Left ventricle myocardium inferior (tissue), 1 donor: ENCODE measurements at places on chromosomes 7 and 10.

GRCh38 chr7:46320956-46321355, 399.9 kb upstream of the IGFBP3 start:
- DNase-seq: no peak

- DNase-seq: no peak
Measured at GRCh38 chr10:99507265-99507664, 25.5 kb upstream of the NKX2-3 start.

- peak; percentile 29 for DNase-seq
Measured at GRCh38 chr7:43905956-43906330, 453 bp downstream of the URGCP start.

GRCh38 chr7:2461268-2462026, 14.8 kb downstream of the GRIFIN start:
- DNase-seq: no peak

- no peak for DNase-seq
Measured at GRCh38 chr7:7051206-7051877, 131.0 kb upstream of the C1GALT1 start.

DNA sequence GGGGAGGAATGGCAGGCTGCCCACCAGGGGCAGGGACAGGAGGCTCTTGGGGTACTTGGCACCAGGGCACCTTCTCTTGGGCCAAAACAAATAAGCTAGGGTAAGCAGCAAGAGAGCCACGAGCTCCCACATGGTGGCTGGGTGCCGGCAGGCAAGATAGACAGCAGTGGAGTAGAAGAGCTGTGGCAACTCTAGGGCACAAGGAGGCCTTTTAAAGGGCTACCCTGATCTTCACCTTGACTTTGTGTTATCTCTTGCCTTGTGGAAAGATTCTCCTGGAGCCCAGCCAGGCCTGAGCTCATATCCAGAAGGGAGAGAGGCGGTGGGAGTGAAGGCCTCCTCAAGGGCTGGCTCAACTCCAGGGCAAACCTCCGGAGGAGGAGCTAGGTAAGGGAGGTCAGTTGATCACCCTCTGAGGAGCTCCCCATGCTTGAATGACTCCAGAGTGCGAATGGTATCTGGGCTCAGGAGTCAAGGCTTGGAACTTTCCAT, at the start of gene CYP17A1:
TSS of gene CYP17A1 (minus strand) at position 184 of the 492 bp plus-strand sequence. CDS start at position 132, 52 bp downstream.
- no peak for DNase-seq

DNA sequence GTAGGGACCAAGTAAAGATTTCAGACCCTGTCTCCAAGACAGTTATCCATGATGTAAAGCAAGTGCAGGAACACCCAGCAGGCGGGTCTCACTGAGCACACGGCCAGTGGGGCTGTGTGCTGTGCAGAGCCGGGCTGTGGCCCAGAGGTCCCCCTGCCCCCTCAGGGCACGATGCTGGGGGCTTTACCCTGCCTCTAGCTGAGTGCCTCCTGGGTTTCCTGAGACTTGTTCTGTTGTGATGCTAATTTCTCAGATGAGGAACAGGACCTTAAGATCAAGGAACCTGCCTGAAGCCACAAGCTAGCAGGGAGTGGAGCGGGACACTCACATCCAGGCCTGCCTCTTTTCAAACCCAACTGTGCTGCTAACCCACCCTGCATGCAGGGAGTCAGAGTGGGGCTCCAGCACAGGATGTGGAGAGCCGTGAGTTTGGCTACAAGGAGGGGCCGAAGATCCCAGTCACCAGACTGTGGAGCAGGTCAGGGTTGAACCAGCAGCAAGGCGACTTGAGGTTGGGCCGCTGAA, 76.1 kb upstream of the LYZL2 start:
- DNase-seq: no peak

GRCh38 chr10:31062856-31063255, 31.2 kb upstream of the ZNF438 start:
- DNase-seq: no peak

DNA sequence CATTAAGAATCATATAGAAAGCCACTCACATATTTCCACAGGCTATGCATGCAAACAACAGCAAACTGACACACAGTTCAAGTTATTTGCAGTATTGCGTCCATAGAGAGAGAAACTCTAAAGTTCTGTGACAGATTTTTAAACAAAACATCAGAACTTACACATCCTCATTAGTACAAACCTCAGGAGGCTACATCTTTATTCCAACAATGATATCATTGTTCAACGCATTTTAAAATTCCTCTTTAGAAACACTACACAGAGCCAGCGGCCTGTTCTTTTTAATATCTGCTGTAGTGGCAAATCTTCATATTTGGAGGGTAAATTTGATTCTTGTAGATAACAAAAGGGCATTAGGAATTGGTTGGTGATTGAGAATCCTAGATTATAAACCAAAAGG, 55.9 kb upstream of the NFE2L3 start:
- DNase-seq: no peak

DNA sequence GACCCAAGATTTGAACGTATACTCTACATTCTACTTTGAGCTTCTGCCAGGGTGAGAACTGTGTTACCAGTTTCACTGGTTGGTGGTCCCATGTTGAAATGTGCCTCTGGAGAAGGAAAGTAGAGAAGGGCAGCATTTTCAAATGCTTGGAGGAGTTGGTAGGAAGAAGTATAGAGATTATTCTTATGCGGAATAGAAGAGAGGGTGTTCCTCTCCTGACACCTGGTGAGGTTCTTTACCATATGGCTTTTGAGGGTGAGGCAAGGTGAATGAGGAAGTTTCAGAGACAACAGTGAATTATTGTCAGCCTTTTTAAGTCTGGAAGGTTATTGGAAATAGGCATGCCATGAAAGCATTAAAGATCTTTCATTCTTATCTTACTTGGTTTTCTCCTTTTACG, 34.3 kb downstream of the R3HCC1L start:
- no peak for DNase-seq

DNA sequence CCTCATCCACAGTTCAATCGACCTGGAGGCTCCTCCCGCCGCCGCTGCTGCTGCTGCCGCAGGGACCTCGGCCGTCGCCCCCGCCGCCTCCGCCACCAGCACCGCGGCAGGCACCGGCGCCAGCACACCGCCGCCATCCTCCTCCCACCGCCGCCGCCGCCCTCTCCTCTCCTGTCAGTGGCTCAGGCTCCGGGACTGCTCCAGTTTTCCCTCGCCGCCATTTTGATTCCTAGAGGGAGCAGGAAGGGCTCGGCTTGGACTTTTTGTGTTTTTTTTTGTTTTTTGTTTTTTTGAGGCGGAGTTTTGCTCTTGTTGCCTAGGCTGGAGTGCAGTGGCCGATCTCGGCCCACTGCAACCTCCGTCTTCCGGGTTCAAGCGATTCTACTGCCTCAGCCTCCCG, 3.0 kb upstream of the MCM10 start:
- no peak for DNase-seq

- DNase-seq: no peak
Measured at GRCh38 chr10:44952779-44953231, 6.8 kb upstream of the RASSF4 start.

- DNase-seq: no peak
Measured at GRCh38 chr10:131772441-131772840, 128.4 kb upstream of the PPP2R2D start.

DNA sequence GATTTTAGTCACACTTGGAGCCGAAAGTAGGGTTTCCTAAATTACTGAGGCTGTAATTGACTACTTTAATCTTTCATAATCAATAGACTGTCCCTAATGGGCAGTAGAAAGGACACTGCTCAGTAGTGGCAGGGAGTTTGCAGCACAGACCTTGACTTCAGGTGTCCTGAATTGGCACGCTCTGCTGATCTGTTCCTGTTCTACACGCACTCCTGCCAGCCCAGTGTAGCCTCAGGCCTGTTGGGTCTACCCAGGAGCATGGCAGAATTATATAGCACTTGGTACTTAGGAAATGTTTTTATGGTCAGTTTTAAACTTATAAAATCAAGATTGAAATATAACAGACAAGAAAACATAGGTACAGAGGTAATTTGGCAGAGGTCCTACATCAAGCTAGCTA, 9.0 kb downstream of the EIF4H start:
- DNase-seq: no peak

DNA sequence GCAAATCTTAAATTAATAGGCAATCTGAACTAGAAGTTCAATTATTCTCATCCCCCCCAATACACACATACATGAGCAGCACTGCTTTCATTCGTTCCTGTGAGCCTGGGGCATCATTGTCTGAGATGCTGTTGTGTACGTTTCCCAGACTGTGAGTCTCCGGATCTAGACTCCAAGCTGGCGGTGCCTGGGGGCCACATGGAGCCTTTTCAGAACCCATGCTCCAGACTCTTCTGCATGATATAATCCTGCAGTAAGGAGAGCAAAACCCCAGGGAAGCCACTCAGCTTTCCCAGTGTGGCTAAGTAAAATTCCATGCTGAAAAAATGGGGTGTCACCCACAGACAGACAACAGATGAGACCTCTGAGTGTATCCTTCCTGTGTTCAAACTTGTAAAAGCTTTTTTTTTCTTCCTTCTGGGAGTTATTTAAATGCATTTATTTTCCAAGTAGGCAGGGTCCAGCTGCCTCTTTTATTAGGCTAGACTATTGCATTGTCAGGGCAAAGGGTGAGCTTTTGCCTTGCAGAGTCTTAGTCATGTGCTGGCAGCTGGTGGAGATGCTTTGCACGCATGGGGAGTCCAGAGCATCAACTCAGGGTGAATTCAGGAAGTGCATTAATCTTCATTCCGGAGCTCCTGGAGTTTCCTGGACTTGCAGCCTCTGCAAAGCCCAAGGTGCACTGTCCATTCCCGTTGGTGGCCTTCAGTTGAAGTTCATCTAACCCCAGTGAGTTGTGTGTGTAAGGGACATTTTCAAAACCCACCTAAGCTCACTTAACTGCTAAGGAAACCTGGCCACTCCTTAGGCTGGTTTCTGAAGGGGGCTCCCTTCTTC, 185.7 kb upstream of the ADO start:
- DNase-seq: no peak

GRCh38 chr10:947051-947450, 15.5 kb upstream of the LARP4B start:
- no peak for DNase-seq

- DNase-seq: no peak
Measured at GRCh38 chr7:24717247-24717622, 40.0 kb downstream of the GSDME start.

- no peak for DNase-seq
Measured at GRCh38 chr10:73494877-73495225, 973 bp downstream of the PPP3CB start.

- no peak for DNase-seq
Measured at GRCh38 chr10:123327896-123328295, 173.7 kb downstream of the BUB3 start.

DNA sequence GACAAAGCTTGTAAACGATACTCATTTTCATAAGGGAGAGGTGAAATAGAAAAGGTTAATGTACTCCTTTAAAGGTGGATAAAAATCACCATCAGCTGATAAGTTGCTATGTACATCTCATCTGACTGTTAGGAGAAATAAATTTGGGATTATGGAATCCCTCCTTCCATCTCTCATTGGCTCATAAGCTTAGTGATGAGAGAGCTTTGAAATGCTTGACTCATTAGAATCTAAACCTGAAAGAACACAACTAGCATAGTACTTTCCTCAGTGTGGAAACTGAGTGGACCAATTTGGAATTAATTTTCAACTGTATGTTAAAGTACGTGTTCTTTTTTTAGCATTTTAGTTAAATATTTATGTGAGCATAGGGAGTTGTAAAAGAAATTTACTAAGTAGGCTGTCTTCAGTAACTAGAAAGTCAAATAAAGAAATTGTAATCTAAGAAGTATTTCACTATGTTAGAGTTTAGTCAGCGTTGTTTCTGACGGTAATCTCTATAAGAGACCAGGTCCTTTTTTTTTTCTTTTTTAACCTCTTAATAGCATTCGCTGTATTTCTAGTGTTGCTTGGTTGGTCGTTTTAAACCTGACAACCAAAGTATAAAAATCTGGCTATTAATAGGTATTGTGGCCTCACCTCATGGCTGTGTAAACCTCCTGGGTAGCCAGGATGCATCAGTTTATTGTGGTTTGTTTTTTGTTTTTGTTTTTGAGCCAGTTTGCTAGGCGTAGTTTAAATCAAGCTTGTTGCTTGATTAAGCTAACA, 34.4 kb downstream of the FHIP2A start:
- DNase-seq: no peak

DNA sequence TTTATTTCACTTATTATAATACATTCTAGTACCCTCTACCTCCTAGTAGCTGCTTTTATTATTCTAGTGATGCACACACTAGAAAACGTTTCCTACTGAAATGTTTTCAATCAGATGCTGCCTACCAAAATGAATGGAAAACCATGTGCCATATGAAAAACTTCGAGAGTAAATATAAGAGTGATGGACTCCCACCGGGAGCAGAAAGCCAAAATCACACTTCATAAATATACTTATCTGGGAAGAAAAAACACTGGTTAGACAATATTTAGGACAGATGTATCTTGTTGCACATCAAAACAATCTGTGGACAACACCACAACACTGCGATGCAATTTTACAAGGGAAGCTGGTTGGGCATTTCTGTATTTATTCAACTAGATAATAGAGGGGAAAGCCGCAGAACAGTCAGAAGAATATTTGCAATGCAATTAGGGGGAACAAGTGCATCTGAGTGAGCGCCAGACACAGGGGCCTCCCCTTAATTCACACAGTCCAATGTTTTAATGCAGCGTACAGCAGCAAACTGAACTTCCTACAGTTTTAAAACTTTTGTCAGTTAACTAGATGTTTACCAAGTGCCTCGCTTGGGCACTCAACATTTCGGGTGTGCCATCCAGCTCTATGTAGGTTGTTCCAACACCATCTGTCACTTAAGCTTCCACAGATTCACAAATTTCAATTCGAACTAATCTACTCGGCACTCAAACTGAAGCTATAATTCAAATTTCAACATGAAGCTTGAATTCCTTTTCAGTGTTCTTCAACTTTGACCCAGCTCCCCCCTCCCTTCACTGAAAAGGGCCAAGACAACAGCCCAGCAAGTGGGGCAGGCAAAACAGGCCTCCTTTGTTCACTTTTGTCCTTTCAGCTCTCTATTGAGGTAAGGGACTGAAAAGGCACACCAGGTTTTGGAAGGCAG, 7.4 kb downstream of the NRCAM start:
- DNase-seq: no peak

- DNase-seq: peak; percentile 4
Measured at GRCh38 chr10:133139551-133140065, 20.4 kb upstream of the KNDC1 start.

- peak; percentile 78 for DNase-seq
Measured at GRCh38 chr10:113179265-113179664, 229.2 kb downstream of the TCF7L2 start.

GRCh38 chr10:68560943-68561864, 1.1 kb downstream of the TET1 start:
- peak; percentile 25 for DNase-seq
